ENCODE measurements at places on chromosomes 13 and 19.
A peak's percentile ranks its signal among the peaks of the same experiment; 100 is the strongest.

GRCh38 chr13:51245583-51245982 lies 23.4 kb downstream of the FAM124A start:
- DNase-seq, result no peak

- peak; percentile 25 for DNase-seq
Observed at GRCh38 chr13:36870050-36870692, 49.9 kb downstream of the SMAD9 start.

DNA sequence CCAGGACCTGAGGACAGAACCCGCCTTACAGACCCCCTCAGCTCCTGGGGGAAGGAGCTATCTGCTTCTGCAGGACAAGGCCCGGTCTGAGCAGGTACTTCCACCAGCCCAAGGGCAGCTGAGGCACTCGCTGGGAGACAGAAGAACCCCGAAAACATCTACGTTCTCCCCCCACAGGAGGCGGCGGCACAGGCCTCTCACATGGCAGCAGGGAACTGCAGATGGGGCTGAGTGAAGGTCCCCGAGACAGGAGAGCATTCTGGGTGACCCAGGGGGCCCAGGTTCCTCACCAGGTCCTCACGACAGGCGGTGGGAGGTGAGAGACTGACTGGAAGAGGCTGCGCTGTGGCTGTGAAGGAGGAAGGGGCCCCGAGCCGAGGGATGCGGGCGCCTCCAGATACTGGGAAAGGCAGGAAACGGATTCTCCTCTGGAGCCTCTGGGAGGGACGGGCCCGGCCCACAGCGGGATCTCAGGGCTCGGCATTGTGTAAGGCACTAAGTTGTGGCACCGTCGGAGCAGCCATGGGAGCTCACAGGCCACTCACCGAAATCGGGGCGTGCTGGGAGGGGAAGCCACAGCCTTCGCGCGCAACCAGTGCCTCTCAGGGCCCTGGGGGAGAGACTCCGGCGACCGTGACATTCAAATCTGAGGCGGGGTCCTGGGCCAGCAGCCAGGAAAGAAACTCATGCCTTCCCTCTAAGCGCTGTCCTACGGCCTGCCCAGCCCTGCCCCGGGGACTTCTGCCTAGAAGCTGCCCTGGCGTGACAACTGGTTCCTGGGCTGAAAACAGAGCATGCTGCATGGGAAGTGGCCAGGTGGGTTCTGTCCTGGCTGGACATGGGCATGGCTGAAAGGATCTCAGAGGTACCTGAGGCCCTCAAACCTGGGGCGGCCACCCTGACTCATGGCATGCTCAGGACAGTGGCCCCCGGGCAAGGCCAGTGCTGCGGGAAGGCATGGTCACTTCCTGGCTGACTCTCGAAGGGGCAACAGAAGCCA lies 14.0 kb downstream of the RPL36 start:
- no peak for DNase-seq

GRCh38 chr19:28397306-28397705 lies 815.6 kb downstream of the UQCRFS1 start:
- no peak for DNase-seq

- no peak for DNase-seq
Observed at GRCh38 chr19:31952693-31953092, 392.7 kb upstream of the ZNF507 start.

DNA sequence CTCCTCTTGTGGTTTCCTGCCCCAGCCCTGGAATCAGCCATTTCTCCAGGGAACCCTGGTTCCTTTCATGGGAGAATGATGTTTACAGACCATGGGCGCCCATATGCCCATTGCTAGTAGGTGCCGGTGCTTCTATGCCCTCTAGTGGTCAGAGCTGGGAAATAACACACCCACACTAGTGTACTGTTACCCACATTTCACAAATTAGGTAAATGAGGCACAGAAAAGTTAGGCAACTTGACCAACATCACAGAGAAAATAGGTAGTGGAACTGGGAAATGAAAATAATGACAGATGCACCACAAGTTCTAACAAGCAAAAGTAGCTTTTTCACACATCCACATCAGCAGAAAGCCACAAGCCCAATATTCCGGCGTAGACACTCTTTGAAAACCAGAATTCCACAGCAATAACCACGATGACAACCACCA lies 1.3 kb upstream of the CEACAM3 start:
- DNase-seq, result peak; percentile 41

- no peak for DNase-seq
Observed at GRCh38 chr19:48428670-48429069, 17.1 kb upstream of the GRWD1 start.

DNA sequence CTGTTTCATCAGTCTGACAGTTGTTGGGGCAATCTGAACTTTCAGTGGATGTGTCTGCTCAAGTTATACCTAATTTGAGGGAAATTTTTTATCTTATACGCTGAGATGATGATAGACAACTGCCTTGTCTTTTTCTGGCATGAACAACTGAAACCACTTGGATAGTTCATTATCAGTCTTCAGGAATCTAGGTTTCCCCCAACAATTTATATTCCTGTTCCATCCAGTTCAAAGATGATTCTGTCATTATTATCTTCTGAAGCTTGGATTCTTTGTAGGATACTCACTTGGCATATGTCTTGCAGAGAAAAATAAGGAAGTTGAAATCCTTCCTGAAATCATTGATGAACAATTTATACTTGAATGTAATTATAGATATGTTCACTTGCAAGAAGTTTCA lies 193.7 kb downstream of the LMO7 start:
- DNase-seq, result no peak

- DNase-seq, result no peak
Observed at GRCh38 chr19:41156207-41156606, 36.8 kb upstream of the CYP2S1 start.

- no peak for DNase-seq
Observed at GRCh38 chr19:13150931-13151604, 857 bp downstream of the IER2 start.

All from bronchial epithelial cell (primary cell).